ENCODE measurements at places on chromosomes 7 and 10.

DNA sequence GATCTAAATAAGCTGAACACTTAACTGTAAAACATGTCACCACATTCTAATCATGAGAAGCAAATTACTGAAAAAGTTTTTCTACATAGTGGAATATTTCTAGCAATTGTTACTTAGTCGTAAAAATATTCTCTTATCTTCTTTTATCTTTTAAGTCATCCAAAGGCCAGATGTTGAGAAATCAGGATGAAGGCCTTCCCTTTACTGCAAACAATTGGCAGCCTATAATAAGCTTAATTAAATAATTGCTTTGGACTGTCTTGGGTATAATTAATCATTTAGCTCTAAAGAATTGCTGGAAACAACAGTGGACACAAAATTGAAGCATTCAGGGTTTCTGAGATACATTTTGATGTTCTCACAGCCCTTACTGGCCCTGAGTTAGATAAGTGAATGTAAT lies 226.5 kb downstream of the FANK1 start:
- no peak for DNase-seq

DNA sequence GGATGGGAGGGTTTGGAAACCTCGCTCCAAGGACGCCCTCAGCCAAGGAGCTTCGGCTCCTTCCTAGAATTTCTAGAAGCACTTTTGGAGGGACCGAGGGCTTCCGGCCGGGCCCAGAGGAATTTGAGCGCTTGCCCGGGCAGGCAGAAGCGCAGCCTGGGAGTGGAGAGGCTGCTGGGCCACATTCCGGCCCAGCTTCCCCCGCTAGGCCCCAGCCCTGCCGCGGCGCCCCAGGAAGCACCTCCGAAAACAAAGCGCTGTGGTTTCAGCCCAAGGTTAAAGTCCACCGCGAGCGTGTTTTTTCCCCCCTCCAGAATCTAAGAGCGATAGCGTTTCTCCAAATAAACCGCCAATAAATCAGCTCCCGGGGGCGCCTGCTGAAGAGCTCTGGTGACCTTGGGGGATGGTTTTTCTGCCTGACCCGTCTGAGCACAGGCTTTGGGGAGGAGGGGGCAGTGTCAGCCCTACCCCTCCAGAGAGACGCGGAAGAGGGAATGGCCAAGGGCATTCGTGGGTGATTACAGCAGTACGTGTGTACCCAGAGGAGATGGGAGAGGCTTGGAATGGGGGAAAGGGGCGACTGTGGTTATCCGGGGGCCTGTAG lies 5.7 kb upstream of the TNRC18 start:
- DNase-seq, result no peak

- DNase-seq, result no peak
Measured at GRCh38 chr7:108114117-108114841, 15.9 kb downstream of the LAMB4 start.

DNA sequence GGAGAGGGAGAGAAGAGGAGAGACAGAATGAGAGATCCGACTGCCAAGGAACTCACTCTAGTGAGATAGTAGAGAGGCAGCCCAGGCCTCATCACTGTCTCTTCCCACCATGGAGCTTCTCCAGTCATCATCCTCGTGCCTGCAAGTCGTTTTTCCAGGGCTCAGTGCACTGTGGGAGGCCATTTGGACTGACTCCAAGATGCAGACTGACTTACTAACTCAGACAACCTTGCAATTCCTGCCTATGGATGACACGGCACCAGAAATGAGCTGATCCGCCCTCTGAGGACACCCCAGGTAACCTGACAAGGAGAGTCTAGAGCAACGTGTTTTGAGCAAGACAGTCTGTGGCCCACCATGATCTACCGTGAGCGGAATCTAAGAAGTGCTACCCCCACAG lies 154.9 kb downstream of the GLI3 start:
- DNase-seq, result no peak

GRCh38 chr10:45580371-45581215 lies 92.0 kb downstream of the ZFAND4 start:
- DNase-seq, result no peak

GRCh38 chr7:108278281-108278680 lies 148.1 kb upstream of the LAMB4 start:
- no peak for DNase-seq

- DNase-seq, result no peak
Measured at GRCh38 chr10:34489973-34490745, 324.9 kb downstream of the PARD3 start.

DNA sequence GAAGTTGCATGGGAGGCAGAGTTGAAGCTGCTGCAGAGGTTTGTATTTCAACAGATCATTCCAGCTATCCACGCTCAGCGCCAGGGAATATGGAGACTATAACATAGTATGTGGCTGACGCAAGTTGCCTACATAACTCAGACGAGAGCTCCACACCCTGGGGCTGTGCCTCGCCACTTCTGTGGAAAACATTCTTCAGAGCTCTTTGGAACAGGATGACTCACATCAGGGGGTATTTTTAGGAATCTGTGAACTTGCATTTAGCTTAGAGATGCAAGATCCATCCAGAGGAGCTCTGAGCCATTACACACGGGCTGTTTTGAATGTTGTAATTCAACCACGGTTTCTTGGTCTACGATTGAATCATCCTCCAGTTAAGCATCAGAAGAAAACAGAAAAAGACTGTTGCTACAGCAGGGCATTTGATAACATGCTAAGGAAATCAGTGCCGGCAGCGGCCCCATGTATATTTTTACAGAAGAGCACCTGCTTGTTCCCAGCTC lies 481.5 kb upstream of the AKR1E2 start:
- DNase-seq, result peak; percentile 27

- no peak for DNase-seq
Measured at GRCh38 chr10:107492389-107492788, 327.9 kb upstream of the SORCS1 start.

- DNase-seq, result no peak
Measured at GRCh38 chr10:72424561-72424960, 69.8 kb upstream of the DNAJB12 start.

GRCh38 chr7:101936223-101936610 lies 118.8 kb downstream of the CUX1 start:
- no peak for DNase-seq

DNA sequence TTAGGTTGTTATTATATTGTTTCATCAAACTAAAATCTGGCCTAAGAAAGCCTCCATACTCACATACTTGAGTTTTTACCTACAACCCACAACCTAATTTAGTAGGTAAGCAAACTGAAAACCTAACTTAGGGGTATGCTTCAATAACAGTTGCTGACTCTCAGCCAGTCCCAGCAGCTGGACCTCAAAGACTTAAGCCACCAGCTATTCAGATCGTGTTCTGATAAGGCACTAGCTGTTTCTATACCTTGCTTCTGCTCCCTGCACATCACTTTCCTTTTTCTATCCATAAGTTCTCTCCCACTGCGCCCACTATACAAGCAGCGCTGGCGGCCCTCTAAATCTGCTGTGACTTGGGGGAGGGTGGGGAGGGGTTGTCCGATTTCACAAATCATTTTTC lies 42.3 kb downstream of the SUGCT start:
- no peak for DNase-seq

DNA sequence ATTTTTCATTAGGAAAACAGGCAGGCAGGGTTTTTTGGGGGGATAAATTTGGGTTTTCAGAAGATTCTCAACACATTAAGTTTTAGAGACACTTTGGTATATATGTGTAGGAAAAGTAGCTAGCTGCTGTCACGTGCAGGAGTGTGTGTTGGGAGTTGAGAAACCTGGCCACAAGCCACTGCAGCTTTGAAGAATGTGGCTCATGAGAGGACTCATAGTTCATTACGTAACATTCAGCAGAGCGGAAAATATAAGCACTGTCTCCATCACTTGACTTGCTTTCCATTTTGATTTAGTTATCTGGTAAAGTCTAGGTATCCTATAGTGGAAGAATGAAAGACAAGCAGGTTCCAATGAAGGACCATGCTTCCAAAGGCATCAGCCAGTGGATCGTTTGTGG lies 31.2 kb downstream of the SMNDC1 start:
- DNase-seq, result no peak

DNA sequence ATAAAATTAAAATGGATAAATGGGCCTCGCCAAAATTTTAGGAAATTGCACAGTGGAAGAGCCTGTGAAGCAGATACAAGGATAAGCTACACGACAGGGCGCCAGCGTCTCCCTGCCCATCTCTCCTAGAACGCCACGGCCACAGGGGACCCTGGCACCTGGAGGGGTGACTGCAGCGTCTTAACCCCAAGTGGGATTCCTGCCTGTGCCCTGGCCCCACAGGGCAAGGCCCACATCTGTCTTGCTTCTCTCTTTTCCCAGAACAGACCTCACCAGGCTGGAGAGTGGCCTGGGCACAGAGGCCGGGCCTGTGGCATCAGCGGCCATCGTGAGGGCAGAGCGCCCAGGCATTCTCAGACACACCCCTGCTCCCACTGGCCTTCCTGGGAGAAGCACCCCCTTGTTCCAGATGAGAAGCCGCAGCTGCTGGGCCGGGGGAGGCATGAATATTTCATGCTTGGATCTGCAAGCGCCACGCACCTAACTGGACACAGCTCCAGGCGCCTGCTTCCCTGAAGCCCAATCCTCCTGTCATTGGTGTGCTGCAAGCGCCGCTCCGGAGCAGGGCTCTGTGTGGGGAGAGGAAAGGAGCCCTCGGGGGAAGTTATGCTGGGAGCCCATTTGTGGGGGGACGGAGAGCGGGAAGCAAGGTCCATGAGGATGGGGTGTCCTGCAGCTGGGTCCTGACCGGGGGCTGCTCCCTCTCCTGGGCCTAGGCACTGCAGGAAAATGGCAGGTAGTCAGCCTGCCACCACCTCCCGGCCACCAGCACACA lies 153.5 kb downstream of the ELFN1 start:
- no peak for DNase-seq

DNA sequence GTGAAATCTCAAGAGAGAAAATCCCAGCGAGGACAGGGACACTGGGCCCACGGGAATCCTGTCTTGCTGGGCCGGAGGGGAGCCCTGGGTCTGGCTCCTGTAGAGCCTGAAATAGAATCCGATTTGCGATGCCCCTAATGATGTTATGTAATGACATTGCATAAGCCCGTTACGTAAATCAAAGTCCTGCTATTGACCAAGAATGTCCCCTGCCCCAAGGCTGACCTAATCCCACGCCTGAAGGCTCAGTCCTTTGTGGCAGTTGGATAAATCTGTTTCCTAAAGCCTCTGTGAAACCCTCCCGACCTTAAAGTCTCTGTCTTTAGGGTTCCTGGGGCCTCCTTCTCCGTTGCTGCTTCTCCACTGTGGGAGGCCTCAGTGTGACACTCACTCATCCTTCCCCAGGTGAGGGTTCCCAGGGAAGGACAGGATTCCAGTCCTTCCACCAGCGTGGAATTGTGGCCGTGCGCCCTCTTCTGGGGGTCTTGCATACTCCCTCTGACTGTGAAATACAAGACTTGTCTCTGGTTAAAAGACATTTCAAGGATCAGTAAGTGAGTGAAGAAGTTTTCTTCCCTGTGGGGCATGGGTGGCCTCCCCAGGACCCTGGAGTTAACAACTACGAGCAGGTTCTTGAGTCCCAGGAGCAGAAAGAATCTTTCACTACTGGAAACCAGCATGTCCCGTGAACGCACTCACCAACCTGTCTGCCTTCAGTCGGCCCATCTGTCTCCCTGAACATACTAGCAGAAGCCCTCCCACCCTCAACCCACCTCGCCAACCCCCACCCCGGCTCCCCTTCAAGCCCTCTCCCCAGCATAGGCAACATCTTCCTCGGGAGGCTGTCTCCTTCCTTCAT lies 19.8 kb downstream of the ZNF467 start:
- DNase-seq, result no peak

DNA sequence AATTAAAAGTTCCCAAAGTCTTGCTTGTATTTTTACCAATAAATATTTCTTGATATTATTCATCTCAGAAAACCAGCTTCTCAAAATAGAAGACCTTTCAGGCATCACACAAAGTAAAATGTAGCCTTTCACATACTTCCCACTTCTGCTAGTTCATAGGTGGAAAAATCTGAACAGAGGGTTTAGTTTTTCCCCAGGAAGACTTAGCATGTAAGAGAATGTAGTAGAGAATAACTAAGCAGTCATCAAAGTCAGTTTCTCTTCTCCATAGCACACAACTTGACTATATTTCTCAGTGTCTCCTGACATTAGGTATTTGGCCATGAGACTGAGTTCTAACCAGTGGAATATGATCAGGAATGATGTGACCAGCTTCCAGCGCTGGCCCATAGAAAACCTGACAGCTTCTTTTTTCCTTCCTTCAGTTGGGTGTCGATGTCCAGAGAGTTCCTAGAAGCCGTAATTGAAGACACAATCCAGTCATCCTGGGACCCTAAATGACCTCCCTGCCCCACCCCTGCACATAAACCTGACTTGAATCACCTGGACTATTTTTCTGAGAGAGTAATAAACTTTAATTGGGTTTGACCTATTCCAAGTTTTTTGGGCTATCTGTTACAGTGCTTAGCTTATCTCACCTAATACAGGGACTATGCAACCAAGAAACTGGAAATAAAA lies 67.5 kb upstream of the WNT16 start:
- no peak for DNase-seq

- no peak for DNase-seq
Measured at GRCh38 chr7:111232249-111233084, 141.5 kb downstream of the LRRN3 start.

- no peak for DNase-seq
Measured at GRCh38 chr7:84647797-84648757, 453.5 kb upstream of the SEMA3A start.

DNA sequence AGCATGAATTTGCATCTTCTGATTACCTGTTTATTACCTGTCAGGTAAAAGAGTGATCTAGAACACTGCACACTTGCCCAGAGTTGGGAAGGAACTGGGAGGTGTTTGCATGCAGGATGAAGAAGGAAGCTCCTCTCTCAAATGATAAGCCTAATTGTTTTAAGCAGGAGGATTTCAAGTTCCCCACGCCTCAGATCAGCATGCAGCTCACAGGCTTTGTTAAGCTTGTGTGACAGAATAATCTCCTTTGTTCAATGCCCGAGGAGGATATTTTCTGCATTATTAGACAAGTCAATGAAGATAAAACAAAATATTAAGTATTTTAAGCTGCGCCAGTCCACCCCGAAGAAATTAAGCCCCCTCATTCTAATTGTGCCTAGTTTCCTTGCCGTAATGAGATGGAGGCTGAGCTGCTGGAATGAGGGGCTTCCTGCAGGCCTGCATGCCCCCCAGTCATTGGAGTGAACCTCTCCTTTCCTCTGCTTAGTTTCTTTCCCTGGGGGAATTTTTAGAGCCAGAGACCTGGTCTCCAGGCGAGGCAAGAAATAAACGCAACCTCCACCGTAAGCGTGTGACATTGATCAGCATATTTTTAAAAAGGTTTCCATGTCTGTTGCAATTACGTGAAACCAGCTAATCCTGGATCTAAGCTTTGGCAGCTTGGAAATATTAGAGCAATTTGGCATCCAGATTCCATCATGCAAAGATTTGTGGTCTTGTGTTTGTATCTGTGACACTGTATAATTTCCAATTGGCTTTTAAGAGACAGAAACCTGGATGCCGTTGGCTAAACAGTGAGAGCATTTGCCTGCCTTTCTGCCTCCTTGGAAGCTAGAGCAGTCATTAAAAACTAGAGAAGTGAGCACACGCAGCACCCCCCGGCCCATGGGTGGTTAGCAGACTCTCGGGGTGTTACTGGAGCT lies 376.0 kb downstream of the GALNT17 start:
- no peak for DNase-seq

DNA sequence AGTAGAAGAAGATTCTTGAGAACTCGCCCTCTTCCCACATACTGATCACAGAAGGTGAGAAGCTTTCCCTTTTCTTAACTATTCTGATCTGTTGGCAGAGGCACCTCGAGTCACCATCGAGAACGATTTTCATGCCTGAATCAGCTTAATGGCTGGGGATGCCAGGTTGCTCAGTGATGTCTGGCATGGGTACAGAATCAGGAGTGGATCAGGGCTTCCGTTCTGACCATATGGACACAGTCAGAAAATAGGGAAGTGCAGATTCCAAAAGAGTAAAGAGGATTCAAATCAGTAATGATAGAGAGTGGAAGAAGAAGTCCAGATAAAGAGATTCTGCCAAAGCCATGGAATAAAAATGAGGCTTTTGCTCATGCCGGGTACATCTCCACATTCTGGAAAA lies 52.0 kb upstream of the GRB10 start:
- no peak for DNase-seq
